ENCODE measurements at places on chromosomes 12 and 14.

GRCh38 chr14:65077318-65077717 is 25.0 kb downstream of the MAX start:
- H3K27me3 ChIP-seq, result no peaks in the 10 kb centered on the region
- DNase-seq, result no peak
- no peak overlapping the region for H3K27ac ChIP-seq
- H3K4me3 ChIP-seq, result no peak overlapping the region

DNA sequence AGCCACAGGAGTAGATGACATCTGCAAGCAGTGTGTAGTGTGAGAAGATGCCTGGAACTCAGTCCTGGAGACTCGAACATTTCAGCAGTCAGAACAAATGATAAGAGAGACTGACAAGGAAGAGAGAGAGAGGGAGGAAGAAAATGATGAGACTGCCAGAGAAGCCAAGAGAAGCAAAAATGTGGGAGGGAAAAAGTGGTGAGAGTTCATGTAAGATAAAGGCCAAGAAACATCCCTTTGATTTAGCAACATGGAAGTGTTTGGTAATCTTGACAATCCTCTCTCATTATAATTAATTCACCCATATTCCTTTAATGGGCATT is 42.6 kb downstream of the LIMA1 start:
- H3K27me3 ChIP-seq, result no peaks in the 10 kb centered on the region
- H3K4me1 ChIP-seq, result peaks cover 37% of the 10 kb centered on the region
- no peak for DNase-seq
- peak overlapping the region; percentile 88 for H3K27ac ChIP-seq
- no peak overlapping the region for H3K4me3 ChIP-seq

DNA sequence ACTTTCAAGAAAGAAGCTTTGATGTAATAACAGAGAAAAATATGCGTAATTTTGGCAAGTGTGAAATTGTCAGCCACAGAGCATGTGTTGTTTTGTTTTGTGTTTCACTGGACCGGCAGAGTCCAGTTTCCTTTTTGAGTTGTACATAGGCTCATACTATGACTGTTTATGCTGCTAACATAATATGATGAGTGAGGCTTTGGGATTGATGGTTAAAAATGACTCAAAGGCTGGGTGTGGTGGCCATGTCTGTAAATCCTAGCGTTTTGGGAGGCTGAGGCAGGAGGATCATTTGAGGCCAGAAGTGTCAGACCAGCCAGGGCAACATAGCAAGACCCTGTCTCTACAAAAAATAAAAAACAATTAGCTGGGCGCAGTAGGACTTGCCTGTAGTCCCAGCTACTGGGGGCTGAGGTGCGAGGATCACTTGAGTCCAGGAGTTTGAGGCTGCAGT is 487.9 kb downstream of the PCNX1 start:
- H3K27ac ChIP-seq, result no peak overlapping the region
- no peak for DNase-seq
- no peaks in the 10 kb centered on the region for H3K36me3 ChIP-seq
- no peak overlapping the region for H3K4me3 ChIP-seq

- DNase-seq, result no peak
- H3K27ac ChIP-seq, result no peak overlapping the region
- no peaks in the 10 kb centered on the region for H3K27me3 ChIP-seq
- H3K36me3 ChIP-seq, result no peaks in the 10 kb centered on the region
Measured at GRCh38 chr12:81597928-81598604, 161.1 kb downstream of the PPFIA2 start.
